ENCODE measurements at places on chromosomes 11 and 22. TPM values are rescaled to one million over a fixed set of nuclear protein-coding genes. Genes with fewer than 3 reads are reported as not detected.

DNA sequence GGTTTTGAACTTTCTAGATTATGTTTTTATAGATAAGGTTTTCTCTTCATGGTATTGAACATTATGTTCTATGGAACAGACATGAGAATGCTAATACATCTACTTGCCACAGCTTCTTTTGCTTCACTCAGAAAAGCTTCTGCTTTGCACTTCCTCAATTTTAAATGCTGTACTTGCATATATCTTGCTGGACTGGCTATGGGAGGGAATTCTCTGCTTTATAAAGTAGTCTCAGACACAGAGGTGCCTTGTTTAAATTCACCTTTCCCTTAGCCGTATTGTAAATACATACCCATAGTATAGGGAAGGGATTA, 173.9 kb downstream of the DDX10 start:
- no peak overlapping the region for H3K27ac ChIP-seq
- H3K4me3 ChIP-seq: no peak overlapping the region
- DNase-seq: no peak
- H3K4me1 ChIP-seq: peaks cover 2% of the 10 kb centered on the region
- H3K36me3 ChIP-seq: peaks cover 26% of the 10 kb centered on the region

- no peak overlapping the region for H3K27ac ChIP-seq
- H3K27me3 ChIP-seq: peaks cover 56% of the 10 kb centered on the region
- peaks cover 9% of the 10 kb centered on the region for H3K4me1 ChIP-seq
- no peak overlapping the region for H3K4me3 ChIP-seq
- DNase-seq: no peak
These were observed 58.5 kb downstream of the LRRC74B start for GRCh38 chr22:21104126-21104691.

TREH gene
- not detected for polyA plus RNA-seq

MUC6 gene
- 0.04 TPM for polyA plus RNA-seq

CNGA4 gene
- polyA plus RNA-seq: 0.32 TPM
